ENCODE measurements at places on chromosomes 12 and 14.

DNA sequence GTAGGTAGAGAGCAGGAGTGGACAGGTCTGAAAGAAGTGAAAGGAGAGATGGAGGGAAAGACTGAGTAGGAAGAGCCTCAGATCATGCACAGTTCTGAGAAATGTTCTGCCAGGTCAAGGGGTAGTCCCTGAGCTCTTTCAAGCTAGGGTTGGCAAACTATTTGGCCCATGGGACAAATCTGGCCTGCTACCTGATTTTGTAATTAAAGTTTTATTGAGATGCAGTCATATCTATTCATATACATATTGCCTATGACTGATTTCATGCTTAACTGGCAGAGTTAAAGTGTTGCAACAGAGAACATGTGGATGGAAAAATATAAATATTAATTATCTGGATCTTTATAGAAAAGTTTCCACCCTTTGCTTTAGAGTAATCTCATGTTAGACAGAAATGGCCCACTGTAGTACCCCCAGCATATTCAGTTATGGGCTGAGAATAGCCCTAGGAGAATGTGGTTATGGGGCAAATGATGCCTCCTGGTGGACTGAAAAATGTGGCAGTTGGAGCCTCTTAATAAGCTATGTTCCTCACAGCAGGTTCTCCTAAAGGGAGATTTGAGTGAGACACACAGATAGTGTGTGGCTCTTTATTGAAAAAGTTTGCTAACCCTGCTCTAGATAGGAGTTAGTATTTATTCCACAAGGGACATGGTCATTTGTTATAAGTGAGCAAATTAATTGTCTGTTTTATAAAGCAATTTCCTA is 476.9 kb downstream of the LRIG3 start:
- DNase-seq = peak; percentile 3

DNA sequence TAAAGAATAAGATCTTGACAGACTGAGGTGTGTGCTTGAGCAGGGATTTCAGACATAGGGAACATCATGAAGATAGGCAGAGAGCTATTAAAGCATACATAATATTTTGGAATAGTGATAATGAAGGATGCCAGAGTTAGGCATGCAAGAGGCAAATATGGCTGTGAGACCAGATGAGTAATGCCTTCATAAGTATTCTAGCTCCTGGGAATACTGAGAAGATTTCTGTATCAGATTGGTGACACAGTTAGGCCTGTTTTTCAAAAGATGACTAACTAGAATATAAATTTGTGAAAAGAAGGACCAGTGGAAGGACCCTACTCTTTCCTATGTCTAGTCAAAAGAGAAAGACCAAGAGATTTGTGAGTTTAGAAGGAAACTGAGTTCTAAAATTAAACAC is 108.8 kb downstream of the TXNDC16 start:
- DNase-seq = no peak

- no peak for DNase-seq
These were observed 28.6 kb upstream of the NR1H4 start for GRCh38 chr12:100445081-100445481.

GRCh38 chr12:15220915-15221885 is at the start of gene RERG:
Gene RERG, minus strand, starts transcription at chr12:15221417. Its CDS starts 3,928 bp downstream, at chr12:15217489.
- peak; percentile 64 for DNase-seq

- DNase-seq = no peak
These were observed 14.4 kb upstream of the ATF1 start for GRCh38 chr12:50749459-50749882.

DNA sequence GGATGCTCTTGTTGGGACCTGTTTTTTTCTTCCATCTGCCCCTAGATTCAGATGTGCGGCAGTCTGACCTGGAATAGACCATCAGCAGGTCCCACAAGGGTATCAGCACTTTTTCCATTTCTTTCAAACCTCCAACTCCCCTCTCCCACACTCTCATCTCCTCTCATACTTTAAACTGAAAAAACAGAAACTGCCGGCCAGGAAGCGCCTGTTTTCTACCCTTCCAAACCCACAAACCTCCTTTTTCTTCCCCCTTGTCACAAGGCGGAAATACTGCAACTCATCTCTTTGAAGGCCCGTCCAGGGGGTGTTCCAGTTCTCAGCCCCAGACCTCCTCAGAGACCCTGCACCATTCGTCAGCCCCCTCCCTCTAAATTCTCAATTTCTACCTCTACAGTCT is 62.5 kb upstream of the FKBP4 start:
- DNase-seq = no peak

- DNase-seq = no peak
These were observed 695.6 kb upstream of the LMO3 start for GRCh38 chr12:17301544-17301943.

GRCh38 chr14:102610968-102611811 is 18.7 kb downstream of the RCOR1 start:
- DNase-seq = no peak

- DNase-seq = no peak
These were observed 121.7 kb upstream of the FUT8 start for GRCh38 chr14:65290830-65291229.

DNA sequence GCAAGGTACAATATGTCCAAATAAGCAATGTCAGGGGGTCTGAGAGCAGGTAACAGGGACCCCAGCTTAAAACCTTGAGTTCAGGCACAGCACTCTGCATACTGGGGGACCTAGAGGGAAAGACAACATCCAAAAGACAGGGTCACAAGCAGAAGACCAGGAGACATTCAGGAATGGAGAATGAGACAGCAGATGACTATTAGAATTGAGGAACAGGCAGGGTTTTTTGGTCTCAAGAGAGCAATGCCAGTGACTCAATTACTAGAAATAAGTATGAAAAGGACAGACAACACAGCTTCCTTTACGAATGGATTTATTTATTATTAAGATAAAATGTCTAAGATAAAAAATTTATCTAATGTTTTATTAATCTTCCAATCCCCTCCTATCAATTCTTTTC is 223.0 kb downstream of the PTPRO start:
- DNase-seq = no peak
